Uterus (tissue), 4 donors: ENCODE measurements at places on chromosomes 3 and 15. TPM values are rescaled to one million over a fixed set of nuclear protein-coding genes. Genes with fewer than 3 reads are reported as not detected.

RUBCN gene
- total RNA-seq, result 36.4 TPM

SEMA3B gene
- total RNA-seq, result 24.1 TPM

- DNase-seq, result no peak
These were observed 61.6 kb downstream of the DIPK2A start for GRCh38 chr3:144033240-144033589.

DNA sequence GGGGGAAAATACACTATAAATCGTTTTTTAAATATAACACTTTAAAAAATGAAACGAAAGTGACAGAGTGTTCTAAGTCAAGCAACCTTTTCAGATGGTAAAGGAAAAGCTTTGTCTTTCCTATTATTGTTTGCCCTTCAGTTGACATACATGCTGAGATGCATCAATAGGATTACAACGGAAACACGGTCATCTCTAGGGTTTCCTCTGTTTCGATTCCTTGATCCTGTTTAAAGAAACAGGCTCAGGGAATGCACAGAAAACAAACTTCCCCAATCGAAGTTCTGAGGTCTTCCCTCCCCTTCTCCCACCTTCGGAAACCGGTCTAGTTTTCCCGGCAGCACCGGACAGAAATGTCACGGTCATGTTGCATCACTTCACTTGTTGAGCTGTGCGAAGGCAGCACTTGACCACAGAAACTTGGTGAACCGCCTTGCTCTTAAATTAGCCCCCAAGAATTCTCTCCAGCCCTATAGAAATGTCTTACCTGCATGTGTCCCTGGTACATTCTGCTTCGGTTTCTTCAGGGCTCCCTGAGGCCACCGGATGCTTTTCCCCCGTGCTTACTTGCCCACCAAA is 556 bp downstream of the PEX5L start:
- no peak for DNase-seq

- no peak for DNase-seq
These were observed 199.5 kb upstream of the TBL1XR1 start for GRCh38 chr3:177396733-177397132.

GRCh38 chr3:127005864-127006500 is 23.1 kb downstream of the PLXNA1 start:
- no peak for DNase-seq

GRCh38 chr3:87233805-87234204 is 6.7 kb downstream of the CHMP2B start:
- DNase-seq, result no peak

- no peak for DNase-seq
These were observed 30.2 kb downstream of the RPLP1 start for GRCh38 chr15:69482686-69483256.

DNA sequence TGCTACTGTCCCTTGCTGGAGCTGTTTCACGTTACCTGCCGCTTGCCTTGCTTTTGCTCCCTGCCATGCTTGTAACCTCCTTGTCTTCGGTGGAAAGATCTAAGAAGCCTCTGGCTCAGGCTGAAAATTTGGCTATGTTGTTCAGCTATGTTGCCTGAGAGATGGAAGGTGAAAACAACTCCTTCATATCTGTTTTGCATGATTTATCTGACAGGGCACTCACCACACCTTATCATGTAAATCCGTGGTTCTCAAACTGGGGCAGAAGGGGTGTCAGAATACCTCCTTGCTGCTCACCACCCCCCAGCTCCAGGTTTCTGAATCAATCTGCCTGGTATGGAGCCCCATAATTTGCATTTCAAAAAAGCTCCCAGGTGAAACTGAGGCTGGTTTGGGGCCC is 6.5 kb upstream of the CORO2B start:
- DNase-seq, result no peak

- no peak for DNase-seq
These were observed 88.9 kb upstream of the CBLB start for GRCh38 chr3:105957722-105958121.

SENP8 gene
- 2.9 TPM for total RNA-seq

- no peak for DNase-seq
These were observed 8.4 kb upstream of the FOXB1 start for GRCh38 chr15:59995568-59996297.

DNA sequence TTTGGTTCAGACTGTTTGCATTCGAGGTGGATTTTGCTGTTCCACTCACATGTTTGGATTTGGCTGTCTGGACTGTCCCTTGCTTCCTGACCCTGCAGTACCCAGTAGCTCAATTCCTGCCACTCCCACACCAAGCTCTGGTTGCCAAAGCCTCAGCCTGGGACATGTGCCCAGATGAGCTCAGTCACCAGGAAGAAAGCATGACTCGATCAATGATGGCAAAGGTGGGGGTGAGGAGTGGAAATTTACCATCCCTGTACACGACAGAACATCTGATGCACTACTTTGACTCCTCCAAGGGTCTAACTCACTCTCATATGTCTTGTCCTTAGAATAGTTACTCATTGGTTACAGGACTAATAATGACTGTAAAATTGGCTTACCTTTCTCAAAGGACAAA is 45.2 kb downstream of the ZNF385D start:
- peak; percentile 54 for DNase-seq

- no peak for DNase-seq
These were observed 50.1 kb downstream of the HCN4 start for GRCh38 chr15:73318463-73319351.

BUB1B gene
- under 0.01 TPM for total RNA-seq

- no peak for DNase-seq
These were observed 1099.3 kb upstream of the EPHA6 start for GRCh38 chr3:95715128-95715527.

USP50 gene
- 2.8 TPM for total RNA-seq

C3orf70 gene
- total RNA-seq, result 24.4 TPM

MST1R gene
- 0.26 TPM for total RNA-seq

- DNase-seq, result no peak
These were observed 66.0 kb downstream of the MESD start for GRCh38 chr15:80923668-80924067.

- no peak for DNase-seq
These were observed 32.8 kb upstream of the SSR3 start for GRCh38 chr3:156587760-156588069.

POPDC2 gene
- 9.6 TPM for total RNA-seq

DNA sequence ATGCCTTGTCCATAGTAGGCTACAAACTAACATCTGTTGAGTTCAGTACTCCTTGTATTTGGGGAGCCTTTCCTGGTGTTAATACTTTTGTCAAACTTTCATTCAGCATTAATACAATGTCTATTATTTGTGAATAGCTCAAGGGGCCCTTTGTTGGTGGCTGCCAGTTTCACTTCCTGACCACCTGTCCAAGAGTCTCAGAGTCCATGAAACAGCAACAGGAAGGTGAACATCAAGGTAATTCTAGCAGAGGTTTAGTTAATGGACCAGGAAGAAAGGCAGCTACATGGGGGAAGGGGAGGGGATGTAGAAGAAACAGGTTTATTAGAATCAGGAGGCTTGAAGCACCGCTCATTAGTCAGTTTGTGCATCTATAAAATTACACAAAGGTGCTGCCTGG is 386.9 kb downstream of the PDCD6IP start:
- DNase-seq, result no peak

- DNase-seq, result no peak
These were observed 61.3 kb downstream of the KBTBD8 start for GRCh38 chr3:67059443-67059842.

GRCh38 chr3:100602506-100603444 is 6.6 kb upstream of the ADGRG7 start:
- DNase-seq, result no peak

C3orf20 gene
- total RNA-seq, result 0.07 TPM

SLC26A6 gene
- total RNA-seq, result 98.1 TPM

- peak; percentile 47 for DNase-seq
These were observed 36.9 kb downstream of the SENP8 start for GRCh38 chr15:72155003-72155621.

DNA sequence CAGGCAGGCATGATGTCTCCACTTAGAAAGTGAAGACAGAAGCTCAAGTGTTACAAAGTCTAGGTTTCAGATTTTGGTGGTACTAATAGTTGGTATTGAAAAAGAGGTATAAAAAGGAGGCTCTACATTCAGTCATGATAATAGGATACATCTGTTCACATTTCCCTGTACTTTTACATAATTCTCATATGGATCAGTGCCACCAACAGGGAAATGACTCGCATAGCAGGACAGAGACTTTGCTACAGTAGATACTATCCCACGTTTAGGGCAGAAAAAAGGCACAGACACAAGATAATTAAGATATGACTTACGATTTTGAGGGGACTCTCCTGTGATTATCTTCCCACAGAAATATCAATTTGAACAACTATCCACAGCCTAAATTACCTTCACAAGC is 1062.9 kb upstream of the EPHA6 start:
- DNase-seq, result no peak

AADACL2 gene
- total RNA-seq, result not detected

- peak; percentile 60 for DNase-seq
These were observed 16.0 kb upstream of the MYO1E start for GRCh38 chr15:59388670-59389069.

DNA sequence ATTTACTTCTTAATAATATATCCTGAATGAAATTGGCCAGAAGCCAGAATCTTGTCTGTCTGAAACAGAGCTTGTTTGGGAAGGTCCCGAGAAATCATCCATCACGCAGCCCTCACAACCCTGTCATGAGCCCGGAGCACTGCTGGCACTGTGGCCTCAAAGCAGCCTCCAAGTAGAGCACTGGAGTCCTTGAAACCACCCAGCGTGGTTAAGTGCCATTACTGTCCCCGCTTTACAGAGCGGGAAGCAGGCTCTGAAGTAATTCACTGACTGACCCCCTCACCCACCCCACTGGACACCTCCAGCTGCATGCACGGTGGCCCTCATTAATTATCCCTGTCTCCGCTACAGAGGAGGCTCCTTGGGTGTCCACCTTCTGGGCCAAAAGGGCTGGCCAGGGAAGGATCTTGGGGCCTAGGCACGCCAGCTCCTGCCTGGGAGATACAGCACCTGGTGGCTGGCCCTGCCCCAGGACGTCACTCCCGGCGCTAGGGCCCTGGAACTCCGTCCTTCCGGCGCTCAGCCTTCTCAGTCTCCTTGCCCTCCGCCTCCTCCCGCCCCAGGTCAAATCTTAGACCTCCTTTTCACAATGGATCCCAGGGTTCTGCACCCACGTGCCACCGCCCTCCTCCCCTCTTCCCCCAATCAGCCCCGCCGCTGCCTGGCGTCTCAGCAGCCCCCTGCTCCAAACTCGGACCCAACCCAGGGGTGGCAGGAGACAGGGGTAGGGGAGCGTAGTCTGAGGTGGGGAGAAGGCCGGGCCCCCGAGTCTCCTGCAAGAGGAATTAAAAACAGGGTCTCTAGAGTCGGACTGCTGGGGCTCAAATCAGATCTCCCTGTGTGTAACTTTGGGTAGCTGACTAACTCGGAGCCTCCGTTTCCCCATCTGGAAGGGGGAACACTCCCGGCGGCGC is 1.1 kb downstream of the TKT start:
- DNase-seq, result peak; percentile 49

STAC gene
- total RNA-seq, result 2.8 TPM

DNA sequence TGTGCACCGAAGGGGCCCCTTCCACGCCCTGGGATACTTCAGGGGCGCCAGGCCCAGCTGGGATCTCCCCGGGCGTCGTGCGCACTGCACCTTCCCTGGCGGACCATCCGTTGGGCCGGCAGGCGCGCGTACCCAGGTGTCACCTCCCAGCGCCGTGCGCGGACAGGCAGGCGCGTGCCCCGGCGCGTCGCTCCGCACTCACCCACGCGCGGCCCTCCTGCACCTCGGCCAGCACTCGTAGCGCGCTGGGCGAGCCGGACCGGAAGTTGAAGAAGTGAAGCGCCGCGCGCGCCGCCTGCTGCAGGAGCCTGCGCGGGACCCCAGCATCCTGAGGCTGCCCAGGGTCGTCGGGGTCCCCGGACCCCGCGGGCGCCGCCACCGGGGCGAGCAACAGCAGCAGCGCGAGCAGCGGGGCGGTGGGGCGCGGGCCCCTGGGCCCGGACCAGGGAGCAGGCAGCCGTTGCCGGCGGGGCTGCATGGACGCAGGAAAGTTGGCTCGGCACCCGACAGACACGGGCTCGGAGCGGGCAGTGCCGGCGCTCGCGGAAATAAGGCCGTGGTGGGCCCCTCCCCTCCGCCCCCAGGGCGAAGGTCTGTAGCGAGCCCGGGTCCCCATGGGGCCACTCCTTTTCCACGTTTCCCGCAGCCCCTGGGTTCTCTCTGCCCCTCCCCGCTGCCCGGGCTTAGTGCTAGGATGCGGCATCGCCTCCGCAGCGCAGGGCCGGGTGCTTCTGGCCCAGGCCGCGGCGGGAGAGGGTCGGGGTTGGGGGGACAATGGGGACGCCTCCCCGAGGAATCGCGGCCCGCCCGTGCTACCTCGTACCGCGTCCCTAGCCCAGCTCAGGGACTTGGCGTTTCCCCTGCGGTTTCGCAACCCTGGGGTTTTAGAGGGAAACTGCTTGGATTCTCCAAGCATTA is at the start of gene RARRES1:
TSS of gene RARRES1 (minus strand) at position 520 of the 918 bp plus-strand sequence. CDS start at position 478, 42 bp downstream.
- peak; percentile 75 for DNase-seq

DNA sequence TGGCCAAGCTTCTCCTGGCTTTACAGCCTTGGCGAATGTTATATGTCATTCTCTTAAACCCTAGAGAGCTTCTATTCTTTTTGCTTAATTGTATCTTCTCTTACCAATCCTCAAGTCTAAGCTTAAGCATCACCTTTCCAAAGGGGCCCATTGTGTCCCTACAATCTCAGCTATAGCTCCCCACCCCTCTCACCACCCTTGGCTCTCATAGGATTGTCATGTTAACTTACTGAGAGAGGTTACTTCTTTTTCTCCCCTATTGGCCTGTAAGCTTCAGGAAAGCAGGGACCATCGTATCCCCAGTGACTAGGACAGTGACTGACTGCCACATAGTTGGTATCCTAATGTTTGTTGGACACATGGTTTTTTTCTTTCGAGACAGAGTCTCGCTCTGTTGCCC is 43.3 kb upstream of the LMOD3 start:
- DNase-seq, result no peak

CHRNA7 gene
- total RNA-seq, result 1.6 TPM

DNA sequence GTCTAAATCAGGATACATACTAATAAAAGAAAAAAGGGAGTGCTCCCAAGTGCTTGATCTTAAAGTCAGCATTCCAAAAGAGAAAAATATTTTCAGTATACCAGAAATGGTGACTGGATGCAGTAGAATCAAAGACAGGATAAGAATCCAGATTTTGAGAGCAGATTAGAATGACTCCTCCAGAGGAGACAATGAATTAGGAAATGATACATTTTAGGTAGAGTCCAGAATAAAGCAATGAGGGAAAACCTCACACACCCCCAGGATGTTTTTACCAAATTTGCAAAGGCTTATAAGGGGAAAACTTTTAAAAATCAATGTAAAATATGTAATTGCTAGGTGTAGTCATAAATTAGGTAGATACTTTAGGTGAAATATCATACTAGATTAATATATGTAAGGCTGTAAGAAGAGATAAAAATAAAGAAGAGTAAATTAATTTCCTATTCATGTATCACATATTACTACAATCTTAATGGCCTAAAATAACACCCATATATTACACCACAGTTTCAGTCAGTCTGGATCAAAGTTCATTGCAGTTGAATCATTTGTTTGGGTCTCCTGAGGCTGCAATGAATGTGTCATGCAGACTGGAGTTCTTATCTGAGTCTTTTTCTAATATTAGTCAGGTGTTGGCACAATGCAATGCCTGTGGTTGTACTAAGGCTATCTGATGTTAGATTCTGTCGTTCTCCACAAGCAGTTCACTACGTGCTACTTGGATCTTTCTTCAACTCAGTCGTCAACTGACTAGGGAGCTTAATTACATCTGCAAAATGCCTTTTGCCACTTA is 547.8 kb upstream of the EPHA6 start:
- DNase-seq, result no peak

- DNase-seq, result no peak
These were observed at the start of gene ATP8B4 for GRCh38 chr15:50119063-50120040. Gene ATP8B4, minus strand, starts transcription at chr15:50119233. Its CDS starts 12,267 bp downstream, at chr15:50106966.

SLC12A1 gene
- total RNA-seq, result not detected
